ENCODE measurements at places on chromosomes 12 and 14.

- DNase-seq, result peak; percentile 28
Observed at GRCh38 chr12:93380480-93381121, 2.9 kb downstream of the NUDT4 start.

DNA sequence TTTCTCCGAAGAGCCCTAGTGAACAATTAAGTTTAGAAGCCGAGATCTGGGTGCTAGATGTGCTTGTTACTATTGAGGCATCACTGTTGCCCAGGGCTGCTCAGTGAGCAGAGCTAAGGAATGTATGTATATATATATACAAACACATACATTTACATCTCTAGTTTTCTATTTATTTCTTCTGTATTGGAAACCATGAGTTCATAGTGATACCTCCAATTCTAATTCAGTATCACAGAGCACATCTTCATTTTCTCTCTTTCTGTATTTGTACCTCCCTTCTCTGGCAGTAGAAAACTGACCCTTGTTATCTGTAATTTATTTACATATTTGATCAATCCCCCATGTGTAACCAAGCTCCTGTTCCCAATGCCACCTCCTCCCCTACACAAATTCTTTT, 40.7 kb upstream of the FUT8 start:
- DNase-seq, result no peak

- DNase-seq, result no peak
Observed at GRCh38 chr14:23316300-23316699, 5.0 kb upstream of the PABPN1 start.

DNA sequence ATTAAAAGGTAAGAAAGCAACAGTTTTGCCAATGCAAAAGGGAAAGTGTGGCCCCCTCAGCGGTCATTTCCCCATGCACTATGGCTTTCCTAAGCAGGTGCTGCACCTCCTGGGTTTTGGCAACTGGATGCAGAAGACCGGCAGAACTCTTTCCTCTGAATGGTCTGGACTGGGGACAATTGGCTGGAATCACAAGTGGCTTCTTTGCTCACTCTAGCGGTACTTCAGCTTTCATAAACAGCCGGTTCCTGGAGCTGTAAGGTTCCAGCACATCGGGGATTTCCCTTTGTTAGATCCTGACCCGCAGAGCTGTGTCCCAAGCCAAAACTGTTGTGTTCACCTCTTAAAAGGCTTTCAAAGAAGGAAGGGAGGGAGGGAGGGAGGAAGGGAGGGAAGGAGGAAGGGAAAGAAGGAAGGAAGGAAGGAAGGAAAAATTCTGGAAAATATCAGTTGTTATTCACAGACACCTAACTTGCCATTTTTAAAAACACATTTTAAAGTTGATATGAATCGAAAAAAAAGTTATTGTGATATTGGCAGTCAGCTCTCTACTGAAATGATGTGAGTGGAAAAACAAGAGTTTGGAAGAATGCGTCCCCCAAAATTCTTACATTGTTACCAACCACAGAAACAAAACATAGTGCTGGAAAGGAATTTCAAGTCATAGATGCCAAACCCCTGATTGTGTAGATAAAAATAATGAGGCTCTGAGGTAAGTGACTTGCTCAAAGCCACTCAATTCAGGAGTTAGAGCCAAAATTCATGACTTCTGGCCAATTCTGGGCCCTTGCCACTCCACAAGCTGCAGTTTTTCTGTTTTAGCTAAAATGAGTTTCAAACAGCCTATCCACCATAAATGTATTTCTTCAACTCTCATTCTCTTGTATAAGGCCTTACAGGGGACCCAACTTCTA, 220.6 kb upstream of the HMGA2 start:
- DNase-seq, result no peak

GRCh38 chr12:103139876-103140275, 182.4 kb downstream of the ASCL1 start:
- no peak for DNase-seq

GRCh38 chr14:70143306-70143705, 45.4 kb downstream of the SLC8A3 start:
- DNase-seq, result no peak

DNA sequence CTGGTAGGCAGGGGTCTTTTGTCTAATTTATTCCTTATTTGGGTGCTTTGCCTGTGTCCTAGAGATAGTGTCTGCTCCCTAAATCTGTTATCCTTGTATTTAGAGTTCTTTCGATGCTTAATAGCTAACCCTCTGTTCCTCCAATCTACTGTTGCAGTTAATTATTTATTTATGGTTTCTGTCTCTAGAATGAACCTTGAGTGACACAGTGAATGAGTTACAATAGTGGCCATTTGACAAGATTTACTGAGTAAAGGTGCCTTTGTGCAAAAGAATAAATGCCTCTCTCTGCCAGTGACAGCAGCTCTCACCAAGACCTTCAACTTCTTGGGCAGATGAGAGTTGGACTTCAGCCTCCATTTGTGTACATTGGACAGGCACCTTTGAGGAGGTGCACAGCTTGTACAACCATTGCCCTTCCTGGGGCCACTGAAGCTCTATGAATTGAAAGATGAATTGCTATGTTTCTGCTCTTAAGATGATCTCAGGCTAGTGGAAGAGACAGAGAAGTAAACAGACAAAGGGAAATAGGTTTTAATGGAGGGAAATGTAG, 165.9 kb downstream of the DERA start:
- no peak for DNase-seq

GRCh38 chr12:31236998-31237637, 88.8 kb downstream of the SINHCAF start:
- DNase-seq, result no peak

DNA sequence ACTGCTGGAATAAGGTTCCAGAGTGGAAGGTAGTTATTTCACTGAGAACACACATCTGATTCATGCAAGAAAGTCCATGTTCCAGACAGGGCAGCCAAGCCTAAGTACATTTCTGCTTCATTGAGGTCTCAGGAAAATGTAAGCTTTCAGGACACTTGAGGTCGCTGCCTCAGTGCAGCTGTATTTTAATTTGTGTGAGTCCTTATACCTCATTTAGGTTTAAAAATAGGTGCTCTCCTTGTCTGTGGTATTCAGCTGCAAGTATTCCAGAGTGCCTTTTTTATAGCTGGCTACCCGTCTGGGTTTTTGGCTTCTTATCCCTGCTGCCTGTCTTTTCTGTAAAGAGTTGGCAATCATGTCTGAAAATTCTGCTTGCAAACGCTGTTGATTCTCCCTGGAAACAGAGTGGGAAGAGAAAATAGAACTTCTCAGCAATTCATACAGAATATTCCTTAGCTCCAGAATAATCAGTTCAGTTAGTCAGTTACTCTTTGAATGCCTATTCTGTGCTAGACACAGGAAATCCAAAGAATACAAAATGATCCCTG, 45.3 kb upstream of the PLBD1 start:
- DNase-seq, result no peak

- DNase-seq, result peak; percentile 88
Observed at GRCh38 chr14:50943943-50944646, at the start of gene PYGL. TSS of gene PYGL (minus strand) at chr14:50944483. CDS start at chr14:50944403, 80 bp downstream.

- no peak for DNase-seq
Observed at GRCh38 chr12:92519284-92519683, 183.5 kb upstream of the PLEKHG7 start.

GRCh38 chr12:111448846-111449790, 43.4 kb downstream of the SH2B3 start:
- DNase-seq, result no peak

- DNase-seq, result peak; percentile 92
Observed at GRCh38 chr12:122834104-122834920, 945 bp upstream of the HIP1R start.

DNA sequence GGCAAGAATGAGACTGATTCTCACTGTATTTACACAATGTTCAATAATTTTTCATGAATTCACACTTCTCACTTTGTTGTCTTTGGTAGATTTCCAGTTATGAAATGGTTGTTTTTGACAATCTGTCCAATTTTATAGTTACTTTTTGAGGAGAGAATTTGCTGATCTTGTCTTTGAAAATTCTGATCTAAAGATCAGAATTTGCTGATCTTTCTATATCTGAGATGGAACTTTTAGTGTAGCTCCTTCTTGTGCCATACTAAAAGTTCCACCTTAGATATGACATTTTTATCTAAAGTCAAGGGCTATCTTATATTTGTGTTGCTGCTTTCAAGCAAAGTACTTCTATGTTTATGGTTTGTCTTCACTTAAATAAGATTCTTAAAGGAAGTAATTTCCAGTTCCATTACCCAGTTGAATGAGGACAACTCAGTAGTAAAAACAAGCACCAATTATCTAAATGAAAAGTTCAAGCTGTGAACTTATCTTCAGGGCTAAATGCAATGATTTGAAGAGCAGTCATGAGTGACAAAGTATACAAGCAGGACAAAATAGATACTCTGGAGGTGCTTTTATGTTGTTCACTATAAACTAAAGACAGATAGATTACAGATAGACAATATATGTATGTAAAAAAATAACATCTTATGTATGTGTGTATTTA, 76.4 kb upstream of the FOXG1 start:
- DNase-seq, result no peak

GRCh38 chr12:102513272-102513671, 32.9 kb upstream of the IGF1 start:
- DNase-seq, result no peak

GRCh38 chr12:24075650-24076049, 126.2 kb upstream of the SOX5 start:
- no peak for DNase-seq

GRCh38 chr12:122978507-122978955, 1.9 kb upstream of the ARL6IP4 start:
- no peak for DNase-seq

DNA sequence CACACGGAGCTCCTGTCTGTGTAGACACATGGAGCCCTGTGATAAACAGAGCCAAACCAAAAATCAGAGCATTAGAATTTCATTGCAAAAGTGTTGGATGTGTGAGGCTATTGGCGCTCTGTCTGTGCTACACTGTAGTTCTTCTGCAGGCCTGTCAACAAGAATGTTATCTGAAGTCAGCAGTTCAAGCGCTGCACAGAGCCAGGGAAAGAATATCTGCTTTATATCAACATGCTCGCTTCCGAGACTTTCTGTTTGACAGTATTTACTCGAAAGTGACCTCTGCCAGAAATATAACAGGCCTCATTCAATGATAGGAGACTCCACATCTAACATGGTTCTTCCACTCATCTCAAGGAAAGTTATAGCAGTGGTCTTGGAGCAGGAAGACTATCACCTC, 118.3 kb downstream of the CCER1 start:
- DNase-seq, result no peak

DNA sequence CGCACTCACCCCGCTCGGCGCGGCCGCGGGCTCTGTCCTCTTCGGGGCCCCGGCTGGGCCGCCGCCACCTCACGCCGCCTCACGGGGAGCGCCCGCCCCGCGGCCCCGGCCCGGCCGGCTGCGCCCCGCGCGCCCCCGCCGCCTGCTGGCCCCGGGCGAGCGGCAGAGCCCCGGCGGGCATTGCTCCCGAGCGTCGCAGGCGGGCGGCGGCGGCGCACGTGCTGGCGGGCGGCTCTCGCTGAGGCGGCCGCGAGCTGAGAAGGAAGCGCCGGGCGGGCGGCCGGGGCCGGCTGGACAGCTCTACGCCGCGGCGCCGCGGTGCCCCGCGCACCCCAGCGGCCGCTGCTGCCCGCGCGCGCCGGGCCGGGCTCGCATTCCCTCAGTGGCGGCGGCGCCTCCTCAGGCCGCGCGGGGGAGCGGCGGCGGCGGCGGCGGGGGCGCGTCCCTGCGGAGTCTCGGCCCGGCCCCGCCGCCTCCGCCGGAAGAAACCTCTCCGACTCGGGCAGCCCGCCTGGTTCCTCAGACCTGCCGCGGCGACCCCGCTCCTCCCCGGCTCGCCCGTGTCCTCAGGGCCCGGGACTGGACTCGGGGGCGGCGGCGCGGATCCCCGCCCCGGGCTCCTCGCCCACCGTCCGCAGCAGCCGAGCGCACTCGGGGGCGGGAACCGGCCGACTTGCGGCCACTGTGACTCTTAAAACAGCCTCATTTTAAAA, at the start of gene PITPNM2:
Gene PITPNM2, minus strand, starts transcription at position 347 of the 713 bp plus-strand sequence. CDS start 116,500 bp downstream, outside the sequence.
- no peak for DNase-seq

- DNase-seq, result no peak
Observed at GRCh38 chr14:59283361-59283760, 94.9 kb downstream of the DAAM1 start.

DNA sequence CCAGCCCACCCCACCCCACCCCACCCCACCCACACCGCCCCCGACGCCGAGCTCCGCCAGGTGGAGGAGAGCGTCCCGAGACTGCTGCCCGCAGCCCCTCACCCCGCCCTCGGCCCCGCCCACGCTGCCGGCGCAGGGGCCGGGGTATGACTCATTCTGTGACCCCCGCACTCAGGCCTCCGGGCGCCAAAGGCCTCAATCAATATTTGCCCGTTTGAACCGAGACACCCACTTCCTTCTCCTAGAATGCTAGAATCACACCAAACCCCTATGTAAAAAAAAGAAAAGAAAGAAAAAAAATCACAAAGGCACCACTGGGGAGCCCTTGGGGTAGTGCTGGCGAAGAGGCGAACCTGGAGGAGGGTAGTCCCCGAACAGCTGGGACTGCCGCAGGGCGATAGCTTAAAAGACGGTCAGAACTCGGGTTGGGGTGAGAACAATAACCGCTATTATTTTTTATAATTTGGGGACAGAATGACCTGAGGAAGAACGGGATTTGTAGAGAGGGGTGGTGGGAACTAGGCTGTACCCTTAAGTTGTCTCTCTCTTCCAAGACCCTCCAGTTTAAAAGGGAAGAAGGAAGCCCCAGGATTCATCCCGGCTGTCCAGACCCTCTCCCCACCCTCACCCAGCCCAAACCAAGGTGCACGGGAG, 894 bp downstream of the KRT8 start:
- DNase-seq, result peak; percentile 67

- DNase-seq, result no peak
Observed at GRCh38 chr12:44403185-44403584, 472.9 kb downstream of the NELL2 start.

GRCh38 chr12:126704609-126705008, 1562.4 kb upstream of the TMEM132C start:
- no peak for DNase-seq

- DNase-seq, result no peak
Observed at GRCh38 chr12:98911396-98911795, 266.3 kb downstream of the APAF1 start.

DNA sequence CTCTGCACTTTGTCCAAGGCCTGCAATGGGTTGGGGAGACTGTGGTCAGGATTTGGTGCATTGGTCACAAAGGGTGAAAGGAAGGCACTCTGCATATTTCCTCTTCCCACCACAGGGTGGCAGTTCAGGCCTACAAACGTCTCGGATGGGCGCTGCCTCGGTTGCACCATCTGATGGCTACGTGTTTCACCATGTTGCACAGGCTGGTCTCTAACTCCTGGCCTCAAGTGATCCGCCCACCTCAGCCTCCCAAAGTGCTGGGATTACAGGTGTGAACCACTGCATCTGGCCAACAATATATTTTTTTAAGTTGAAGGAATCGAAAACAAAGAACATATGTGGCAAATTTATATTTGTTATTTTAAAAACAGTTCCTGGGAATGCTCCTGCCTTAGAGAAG, 35.1 kb downstream of the TMBIM6 start:
- peak; percentile 71 for DNase-seq

- DNase-seq, result no peak
Observed at GRCh38 chr12:1859643-1860042, 39.3 kb downstream of the LRTM2 start.

DNA sequence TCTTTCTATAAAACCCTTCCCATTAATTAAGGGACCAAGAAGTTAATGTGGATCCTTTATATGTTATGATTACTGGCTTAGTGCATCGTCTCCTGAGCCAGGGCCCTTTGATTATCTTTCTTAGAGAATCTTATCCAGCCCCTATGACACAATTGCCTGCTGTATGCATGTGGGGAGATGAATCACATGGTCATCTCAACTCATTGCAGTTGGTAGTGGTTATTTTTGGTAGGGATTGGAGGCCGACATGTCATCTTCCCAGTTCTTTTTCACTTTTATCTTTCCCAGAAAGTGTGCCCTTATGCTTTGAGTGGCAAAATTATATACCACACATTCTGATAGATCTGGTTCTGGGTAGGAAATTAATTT, 26.0 kb downstream of the ZNF664 start:
- DNase-seq, result no peak

Measured in retina (tissue), 1 donor.